ENCODE measurements at places on chromosomes 7 and 10.

DNA sequence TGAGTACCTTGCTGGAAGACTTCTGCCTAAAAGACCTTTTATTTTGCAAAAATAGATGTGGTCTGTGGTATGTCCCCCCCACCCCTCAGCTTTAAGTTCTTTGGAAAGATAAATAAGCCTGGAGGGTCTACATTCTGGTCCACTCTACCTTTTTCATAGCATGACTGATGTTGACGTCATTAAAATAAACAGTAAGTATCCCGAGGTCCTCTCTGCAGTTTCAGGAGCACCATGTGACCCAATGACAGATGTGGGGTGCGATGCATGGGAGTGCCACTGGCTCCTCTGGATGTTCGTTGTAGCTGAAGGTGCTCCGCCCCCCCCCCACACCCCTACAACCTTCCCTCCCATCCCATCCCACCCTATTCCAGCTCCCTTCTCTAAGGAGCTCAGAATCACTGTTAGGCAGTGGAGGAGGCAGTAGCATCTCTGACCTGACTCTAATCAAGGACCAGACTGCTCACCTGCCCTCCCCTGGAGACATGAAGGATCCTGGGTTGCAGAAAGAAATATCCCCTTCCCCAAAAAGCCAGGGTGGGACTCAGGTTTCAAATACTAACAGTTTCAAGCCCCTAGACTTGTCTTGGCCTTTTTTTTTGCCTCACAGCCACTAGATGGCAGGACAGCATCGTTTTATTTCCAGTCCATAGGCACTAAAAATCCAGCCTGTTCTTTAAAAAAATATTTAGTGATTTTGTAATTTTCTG lies 25.1 kb downstream of the CASP7 start:
- peak; percentile 32 for DNase-seq

GRCh38 chr7:29929018-29929807 lies 60.4 kb downstream of the SCRN1 start:
- no peak for DNase-seq

GRCh38 chr10:30935078-30935477 lies 96.6 kb downstream of the ZNF438 start:
- DNase-seq = no peak

DNA sequence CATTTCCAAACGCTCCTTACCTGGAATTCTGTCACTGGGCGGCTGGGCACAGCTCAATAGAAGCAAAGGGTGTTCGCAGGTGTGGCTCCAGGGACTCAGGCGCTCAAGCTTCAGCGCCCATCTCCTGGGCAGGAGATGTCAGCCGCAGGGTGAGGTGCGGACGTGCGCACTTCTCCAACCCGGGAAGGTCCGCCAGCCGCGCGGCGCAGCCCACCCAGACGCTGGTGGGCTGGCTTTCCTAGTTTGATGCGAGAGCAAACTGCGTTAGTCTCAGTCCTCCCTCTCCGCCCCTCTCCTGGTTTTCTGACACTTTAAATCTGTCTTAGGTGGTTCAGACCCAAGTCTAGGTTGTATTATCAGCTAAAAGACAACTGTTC lies 267 bp downstream of the CALCR start:
- DNase-seq = no peak

DNA sequence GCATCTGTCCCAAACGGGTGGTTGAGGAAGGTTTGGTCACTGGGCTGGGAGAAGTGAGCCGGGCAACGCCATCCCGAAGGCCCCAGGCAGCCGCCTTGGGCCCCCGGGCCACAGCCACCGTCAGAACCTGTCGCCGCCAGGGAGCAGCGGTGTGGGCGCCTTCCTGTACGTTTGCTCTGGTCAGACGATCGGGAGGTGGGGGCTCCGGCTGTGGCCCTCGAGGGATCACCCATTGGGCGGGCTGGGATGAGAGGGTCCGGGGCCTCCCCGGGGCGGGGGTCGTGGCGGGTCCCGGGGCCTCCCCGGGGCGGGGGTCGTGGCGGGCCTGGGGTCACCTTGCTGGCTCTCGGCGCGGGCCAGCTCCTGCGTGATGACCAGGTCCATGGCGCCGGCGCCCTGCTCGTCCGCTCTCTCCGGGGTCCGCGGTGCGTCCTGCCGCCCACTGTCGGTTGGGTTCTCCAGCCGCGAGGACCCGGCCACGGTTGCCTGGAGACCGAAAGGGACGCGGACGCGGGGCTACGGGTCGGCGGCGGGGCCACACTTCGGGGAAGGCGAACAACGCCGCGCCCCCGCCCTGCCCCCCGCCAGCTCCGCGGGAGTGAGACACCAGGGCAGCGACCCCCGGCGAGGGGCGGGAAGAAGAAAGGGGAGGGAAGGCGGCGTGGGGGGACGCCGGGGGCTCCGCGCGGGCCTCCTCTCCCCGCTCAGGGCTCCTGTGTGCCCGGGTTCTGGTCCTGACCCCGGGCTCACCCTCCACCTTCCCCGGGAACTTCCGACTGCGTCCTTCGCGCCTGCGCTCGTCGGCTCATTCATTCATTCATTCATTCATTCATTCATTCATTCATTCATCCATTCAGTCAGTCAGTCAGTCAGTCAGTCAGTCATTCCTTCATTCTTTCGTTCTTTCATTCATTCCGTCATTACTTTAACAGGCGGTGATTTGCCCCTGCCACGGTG lies at the start of gene CFAP46:
Gene CFAP46 (minus strand): TSS at position 470 of the 957 bp plus-strand sequence. CDS start 86 bp downstream, at position 384.
- DNase-seq = no peak

GRCh38 chr10:103470761-103471653 lies 8.0 kb downstream of the CALHM3 start:
- DNase-seq = peak; percentile 84

GRCh38 chr7:72309476-72309875 lies 102.7 kb downstream of the CALN1 start:
- no peak for DNase-seq

Measured in DND-41 (cell line).